H1 (cell line): ENCODE measurements at places on chromosomes 13 and 19. TPM values are rescaled to one million over a fixed set of nuclear protein-coding genes. Genes with fewer than 3 reads are reported as not detected.

GRCh38 chr13:76833441-76833954 is 52.7 kb downstream of the KCTD12 start:
- DNase-seq = no peak

- no peak for DNase-seq
These were observed 139.0 kb downstream of the RAP2A start for GRCh38 chr13:97573011-97573410.

DNA sequence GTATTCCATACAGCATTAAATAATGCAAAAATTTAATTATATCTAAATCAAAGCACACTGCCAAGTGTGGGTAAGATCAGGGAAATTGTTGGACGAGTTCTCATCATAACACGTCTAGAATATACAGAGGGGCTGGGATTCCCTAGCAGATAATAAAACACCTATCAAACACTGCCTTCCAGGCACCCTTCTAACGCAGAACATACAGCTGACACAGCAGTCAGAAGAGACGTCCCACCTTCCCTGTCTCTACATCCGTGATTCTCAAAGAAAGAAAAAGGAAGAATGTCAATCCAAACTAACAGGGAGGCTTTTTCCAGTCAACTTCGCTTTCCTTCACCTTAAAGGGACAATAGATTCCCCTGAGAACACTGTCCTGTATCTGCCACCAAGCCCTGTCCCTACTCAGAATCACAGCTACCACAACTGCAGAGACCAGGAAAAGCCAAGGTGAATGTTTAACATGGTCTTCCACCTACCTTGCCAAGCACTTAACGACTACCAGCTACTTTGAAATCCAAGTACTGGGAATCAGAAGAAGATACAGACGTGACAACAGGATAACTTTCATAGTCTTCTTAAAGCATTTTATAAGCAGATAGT is 38.5 kb downstream of the TBC1D4 start:
- DNase-seq = no peak

- no peak for DNase-seq
These were observed 379 bp downstream of the LRP3 start for GRCh38 chr19:33194532-33194885.

The SYNGR4 gene
- total RNA-seq = 1.1 TPM in 1 of 2 replicates, not detected in the other

The CYP4F3 gene
- not detected in 2 replicates for total RNA-seq
